ENCODE measurements at places on chromosomes 7 and 10.

- DNase-seq, result no peak
Observed at GRCh38 chr7:75050501-75050900, 23.1 kb downstream of the RCC1L start.

GRCh38 chr10:99279626-99280111 lies 44.0 kb upstream of the HPSE2 start:
- DNase-seq, result no peak

DNA sequence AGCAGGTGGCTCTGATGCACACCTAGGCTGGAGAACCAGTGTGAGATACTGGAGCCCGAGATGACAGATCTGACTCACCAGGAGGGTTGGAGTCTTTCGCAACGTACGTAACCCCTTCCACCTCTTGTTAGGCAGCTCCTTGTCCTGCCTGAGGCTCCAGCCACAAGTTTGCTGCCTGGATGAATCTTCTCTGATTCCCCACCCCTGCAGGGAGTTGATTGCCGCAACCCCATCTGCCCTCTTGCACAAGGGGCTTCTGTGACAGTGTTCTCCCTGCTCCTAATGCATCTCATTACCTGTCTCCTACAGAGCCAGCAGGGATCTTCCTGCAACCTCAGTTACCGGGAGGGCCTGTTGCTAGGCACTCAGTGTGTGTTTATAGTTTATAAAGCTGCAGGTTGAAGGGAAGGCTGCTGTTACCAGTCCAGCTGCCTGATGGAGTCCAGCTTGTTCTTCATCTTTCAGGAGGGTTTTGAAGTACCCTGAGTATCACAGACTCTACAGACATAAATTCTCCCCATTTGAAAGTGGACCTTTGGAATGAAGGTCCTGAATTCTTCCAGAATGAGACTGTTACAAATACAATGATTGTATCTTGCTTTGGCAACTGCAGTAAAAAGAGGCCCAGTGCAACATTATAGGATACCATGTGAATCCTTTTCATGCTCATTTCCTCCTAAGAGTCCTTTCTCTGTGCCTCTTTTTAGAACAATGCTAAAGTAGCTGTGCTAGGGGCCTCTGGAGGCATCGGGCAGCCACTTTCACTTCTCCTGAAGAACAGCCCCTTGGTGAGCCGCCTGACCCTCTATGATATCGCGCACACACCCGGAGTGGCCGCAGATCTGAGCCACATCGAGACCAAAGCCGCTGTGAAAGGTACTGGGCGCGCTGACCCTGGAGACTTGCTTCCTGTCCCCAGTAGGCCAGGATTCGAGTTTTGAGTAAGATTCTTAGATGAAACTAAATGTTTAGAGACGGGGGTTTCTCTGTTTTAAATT lies 6.5 kb downstream of the MDH2 start:
- no peak for DNase-seq

GRCh38 chr10:5904227-5904626 lies 14.2 kb downstream of the FBH1 start:
- no peak for DNase-seq

GRCh38 chr10:14565199-14565598 lies 209.5 kb downstream of the FAM107B start:
- DNase-seq, result no peak

DNA sequence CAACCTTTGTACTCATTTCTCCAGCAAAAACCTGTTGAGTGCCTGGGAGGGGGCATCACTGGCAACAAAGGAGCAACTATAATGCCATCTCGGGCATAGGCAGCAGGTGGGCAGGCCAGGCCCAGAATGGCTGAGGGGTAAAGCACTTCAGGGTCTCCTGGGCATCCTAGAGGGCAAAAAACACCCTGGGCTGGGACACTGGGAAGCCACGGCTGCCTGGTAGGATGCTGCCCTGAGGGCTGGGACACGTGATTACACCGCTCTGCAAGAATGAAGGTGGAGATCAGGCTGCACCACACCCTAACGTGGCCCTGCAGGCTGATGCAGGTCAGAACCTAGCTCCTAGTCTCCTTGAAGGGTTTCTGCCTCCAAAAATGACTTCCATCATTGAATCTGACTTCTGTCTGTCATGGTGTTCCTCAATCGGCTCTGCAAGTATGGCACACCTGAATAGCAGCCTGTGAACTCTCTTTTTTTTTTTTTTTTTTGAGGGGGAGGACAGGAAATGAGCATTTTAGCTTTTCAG lies 4.5 kb upstream of the TRAPPC14 start:
- no peak for DNase-seq

DNA sequence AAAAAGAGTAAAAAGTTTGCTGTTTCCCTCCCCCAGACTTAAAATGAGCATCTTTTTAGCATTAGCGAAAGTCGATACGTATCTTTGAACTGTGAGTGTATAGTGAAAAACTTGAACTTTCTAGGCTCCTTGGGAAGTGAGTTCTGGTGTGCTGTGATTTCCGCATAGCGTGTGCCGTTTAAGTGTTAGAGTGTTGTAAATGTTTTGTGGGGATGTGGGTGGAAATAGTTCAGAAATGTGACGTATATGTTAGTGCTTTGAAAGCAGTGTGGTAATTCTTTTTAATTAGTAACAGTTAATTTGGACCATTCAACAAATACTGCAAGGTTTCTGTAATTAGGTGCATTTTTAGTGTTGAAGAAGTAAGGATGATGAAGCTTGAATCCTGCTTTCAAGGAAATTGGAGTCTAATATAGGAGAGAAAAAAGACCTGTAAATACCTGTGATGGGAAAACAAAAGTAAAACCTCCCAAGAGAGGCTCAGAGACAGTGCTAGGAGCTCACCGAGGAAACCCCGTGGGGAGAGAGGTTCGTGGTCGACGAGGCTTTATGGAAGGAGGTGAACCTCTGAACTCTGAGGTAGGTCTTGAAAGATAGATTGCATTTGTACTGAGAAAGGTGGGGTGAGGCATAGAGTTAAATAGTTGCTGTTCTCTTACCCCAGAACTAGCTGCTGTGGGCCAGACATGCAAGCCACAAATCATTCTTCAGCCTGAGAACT lies 40.8 kb downstream of the RBM33 start:
- peak; percentile 32 for DNase-seq
